ENCODE measurements at places on chromosomes 2 and 18. TPM values are rescaled to one million over a fixed set of nuclear protein-coding genes. Genes with fewer than 3 reads are reported as not detected.

DNA sequence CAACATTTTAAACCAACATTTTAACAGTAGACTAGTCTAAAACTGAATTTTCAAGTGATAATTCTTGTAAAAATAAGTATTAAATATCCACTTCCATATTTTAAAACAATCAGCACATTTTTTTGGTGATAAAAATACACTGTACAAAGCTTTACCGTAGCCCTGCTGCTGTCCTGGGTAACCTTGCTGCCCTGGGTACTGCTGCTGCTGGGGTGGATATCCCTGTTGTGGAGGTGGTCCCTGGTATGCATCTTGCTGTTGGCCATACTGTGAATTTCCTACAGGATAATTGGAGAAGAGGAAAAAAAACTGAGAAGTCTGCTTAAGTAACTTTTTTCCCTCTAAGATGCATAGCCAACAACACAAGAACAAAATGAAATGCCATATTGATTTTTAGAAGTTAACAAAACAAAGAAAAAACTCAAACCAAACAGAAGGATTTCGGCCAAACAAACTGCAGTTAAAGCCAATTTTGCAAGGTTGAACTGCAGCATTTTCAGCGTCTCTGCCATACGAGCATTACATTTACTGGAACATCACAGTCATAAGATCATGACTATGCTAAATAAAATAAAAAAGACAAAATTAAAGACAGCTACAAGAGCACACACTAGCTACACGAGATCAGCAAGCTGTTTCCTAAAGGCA lies 55.4 kb downstream of the SS18 start:
- no peak overlapping the region for H3K4me3 ChIP-seq
- H3K27ac ChIP-seq, result no peak overlapping the region
- peaks cover 87% of the 10 kb centered on the region for H3K36me3 ChIP-seq
- DNase-seq, result no peak
- no peaks in the 10 kb centered on the region for H3K4me1 ChIP-seq
- no peaks in the 10 kb centered on the region for H3K27me3 ChIP-seq

GALR1 gene
- not detected for total RNA-seq

TMEM169 gene
- 0.40 TPM for total RNA-seq

DNA sequence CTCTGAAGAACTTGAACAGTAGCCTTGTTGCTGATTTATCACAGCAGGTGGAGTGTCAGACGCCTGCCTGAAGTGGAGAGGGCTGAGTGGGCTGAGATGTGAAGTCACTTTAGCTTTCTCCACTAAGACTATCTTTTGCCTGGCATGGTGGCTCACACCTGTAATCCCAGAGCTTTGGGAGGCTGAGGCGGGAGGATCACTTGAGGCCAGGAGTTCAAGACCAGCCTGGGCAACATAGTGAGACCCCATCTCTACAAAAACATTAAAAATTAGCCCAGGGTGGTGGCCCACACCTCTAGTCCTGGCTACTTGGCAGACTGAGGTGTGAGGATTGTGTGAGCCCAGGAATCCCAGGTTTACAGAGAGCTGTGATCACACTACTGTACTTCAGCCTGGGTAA lies 60.6 kb upstream of the TTC39C start:
- H3K27ac ChIP-seq, result no peak overlapping the region
- H3K4me3 ChIP-seq, result no peak overlapping the region
- H3K36me3 ChIP-seq, result no peaks in the 10 kb centered on the region
- H3K27me3 ChIP-seq, result peaks cover 2% of the 10 kb centered on the region
- H3K4me1 ChIP-seq, result no peaks in the 10 kb centered on the region

- H3K27me3 ChIP-seq, result no peaks in the 10 kb centered on the region
- peak overlapping the region; percentile 96 for H3K27ac ChIP-seq
- H3K36me3 ChIP-seq, result peaks cover 21% of the 10 kb centered on the region
- DNase-seq, result no peak
Observed at GRCh38 chr2:32011485-32011960, 715 bp upstream of the MEMO1 start.

GRCh38 chr18:48600456-48601090 lies 61.7 kb downstream of the CTIF start:
- no peaks in the 10 kb centered on the region for H3K27me3 ChIP-seq
- no peak overlapping the region for H3K27ac ChIP-seq
- no peaks in the 10 kb centered on the region for H3K36me3 ChIP-seq

TMSB10 gene
- total RNA-seq, result 1,069 TPM

DNA sequence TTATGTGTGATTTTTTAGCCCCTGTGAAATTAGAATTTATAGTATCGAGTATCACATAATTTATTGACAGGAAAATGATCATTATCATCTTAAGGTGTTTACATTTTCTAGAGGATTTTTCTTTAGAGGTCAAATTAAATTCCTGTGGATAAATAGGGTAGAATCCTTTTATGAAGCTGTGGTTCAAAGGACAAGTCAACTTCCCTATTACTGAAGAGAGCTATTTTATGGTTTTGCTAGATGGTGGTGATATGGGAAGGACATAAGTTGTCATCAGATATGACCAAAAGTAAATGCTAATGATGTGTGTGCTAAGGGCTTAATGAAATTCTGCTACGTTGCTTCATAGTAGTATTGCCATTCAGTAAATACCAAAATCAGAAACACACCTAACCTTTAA lies 80.1 kb downstream of the EML4 start:
- peaks cover 42% of the 10 kb centered on the region for H3K4me1 ChIP-seq
- no peak for DNase-seq
- H3K27me3 ChIP-seq, result no peaks in the 10 kb centered on the region
- peak overlapping the region; percentile 26 for H3K27ac ChIP-seq

DNA sequence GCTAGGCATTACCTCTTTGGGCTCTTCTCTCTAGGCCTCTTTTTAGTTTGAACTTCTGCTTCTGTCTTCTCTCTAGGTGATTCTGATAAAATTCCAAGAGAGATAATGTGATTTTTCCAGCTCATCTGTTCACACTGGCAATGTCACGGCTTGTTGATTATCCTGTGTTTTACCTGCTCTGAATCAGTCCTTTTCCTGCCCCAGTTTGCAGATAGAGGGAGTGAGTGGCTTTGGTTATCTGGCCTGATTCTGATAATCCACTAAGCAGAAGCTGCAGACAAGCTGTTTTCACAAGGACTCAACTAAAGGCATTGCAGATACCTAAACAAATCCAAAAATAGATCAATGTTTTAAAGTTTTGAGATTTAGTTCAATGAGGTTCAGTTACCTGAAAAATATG lies 111.9 kb downstream of the DCC start:
- no peaks in the 10 kb centered on the region for H3K4me1 ChIP-seq
- no peaks in the 10 kb centered on the region for H3K36me3 ChIP-seq
- no peak overlapping the region for H3K27ac ChIP-seq
- H3K27me3 ChIP-seq, result no peaks in the 10 kb centered on the region
- H3K4me3 ChIP-seq, result no peak overlapping the region

DNA sequence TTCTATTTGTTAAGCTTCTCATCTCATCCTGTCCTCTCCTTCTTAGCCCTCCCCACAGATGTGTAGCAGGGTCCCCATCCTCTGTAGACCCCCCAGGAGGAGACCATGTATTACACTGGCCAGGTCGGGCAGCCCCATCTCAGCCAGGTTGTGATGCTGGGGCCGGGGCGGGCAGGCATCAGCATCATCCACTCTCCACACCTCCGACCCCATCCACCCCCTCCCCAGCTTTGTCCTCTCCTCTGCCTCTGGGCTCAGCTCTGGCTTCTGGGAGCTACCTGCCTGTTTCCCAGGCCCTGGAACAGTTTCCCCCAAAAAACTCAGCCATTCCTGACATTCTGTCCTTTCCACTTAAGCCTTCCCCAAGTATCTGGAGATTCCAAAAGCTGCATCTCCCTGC lies 49.2 kb downstream of the GBX2 start:
- no peak overlapping the region for H3K4me3 ChIP-seq
- no peaks in the 10 kb centered on the region for H3K27me3 ChIP-seq
- H3K36me3 ChIP-seq, result no peaks in the 10 kb centered on the region
- no peaks in the 10 kb centered on the region for H3K4me1 ChIP-seq
- no peak for DNase-seq

DNA sequence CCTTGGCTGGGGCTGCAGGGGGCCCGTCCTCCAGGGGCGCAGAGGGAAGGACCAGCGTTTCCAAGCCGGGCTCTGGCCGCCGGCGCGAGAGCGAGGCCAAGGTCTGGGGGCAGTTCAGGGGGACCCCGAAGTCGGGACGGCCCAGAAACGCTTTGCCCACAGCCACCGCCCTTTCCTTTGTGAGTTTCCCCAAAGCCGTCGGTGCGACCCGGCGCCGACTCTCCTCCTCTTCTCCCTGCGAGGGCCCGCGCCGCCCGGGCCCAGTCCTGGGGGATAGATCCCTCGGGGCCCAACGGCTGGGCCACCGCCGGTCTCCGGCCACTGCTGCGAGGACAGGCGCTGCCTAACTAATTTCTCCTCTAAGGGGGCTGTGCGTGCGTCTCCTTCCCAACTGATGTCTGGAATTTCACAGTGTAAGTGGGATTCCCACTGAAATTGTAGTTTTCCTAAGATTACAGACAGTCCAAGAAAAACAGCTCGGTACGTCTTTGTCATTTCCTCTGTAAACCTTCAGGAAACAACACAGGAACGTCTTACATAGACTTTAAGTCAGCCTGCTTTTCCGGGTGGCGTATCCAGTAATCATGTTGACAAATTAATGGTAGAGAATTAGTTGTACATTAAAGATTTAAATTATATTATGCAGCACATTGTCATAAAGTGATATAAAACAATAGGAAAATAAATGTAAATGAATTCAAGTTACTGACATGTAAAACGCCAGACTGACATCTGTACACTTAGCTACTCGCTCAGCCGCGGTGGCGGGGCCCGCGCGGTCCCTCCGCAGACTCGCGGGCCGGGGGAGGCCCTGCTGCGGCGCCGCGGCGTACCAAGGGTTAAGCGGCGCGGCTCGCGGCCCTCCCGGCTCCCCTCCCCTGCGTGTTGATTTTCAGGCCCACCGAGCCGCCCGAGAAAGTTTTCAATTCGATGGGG lies 139.4 kb upstream of the SIX3 start:
- H3K4me3 ChIP-seq, result peak overlapping the region; percentile 74
- H3K27me3 ChIP-seq, result peaks cover 79% of the 10 kb centered on the region
- no peaks in the 10 kb centered on the region for H3K36me3 ChIP-seq
- H3K4me1 ChIP-seq, result peaks cover 23% of the 10 kb centered on the region
- no peak for DNase-seq

EPB41L3 gene
- total RNA-seq, result 0.73 TPM

GRCh38 chr2:204591225-204591624 lies 46.0 kb downstream of the PARD3B start:
- no peak overlapping the region for H3K27ac ChIP-seq
- H3K4me1 ChIP-seq, result no peaks in the 10 kb centered on the region
- H3K36me3 ChIP-seq, result no peaks in the 10 kb centered on the region
- DNase-seq, result no peak
- no peak overlapping the region for H3K4me3 ChIP-seq

SLC25A52 gene
- total RNA-seq, result not detected

GRCh38 chr2:74845991-74846390 lies 12.1 kb downstream of the HK2 start:
- H3K36me3 ChIP-seq, result no peaks in the 10 kb centered on the region
- no peak overlapping the region for H3K4me3 ChIP-seq
- H3K27me3 ChIP-seq, result no peaks in the 10 kb centered on the region
- H3K27ac ChIP-seq, result no peak overlapping the region

GRCh38 chr18:79937103-79937860 lies 14.2 kb downstream of the SLC66A2 start:
- peaks cover 2% of the 10 kb centered on the region for H3K4me1 ChIP-seq
- no peaks in the 10 kb centered on the region for H3K27me3 ChIP-seq
- peaks cover 98% of the 10 kb centered on the region for H3K36me3 ChIP-seq
- DNase-seq, result no peak

CRYGD gene
- total RNA-seq, result not detected

DNA sequence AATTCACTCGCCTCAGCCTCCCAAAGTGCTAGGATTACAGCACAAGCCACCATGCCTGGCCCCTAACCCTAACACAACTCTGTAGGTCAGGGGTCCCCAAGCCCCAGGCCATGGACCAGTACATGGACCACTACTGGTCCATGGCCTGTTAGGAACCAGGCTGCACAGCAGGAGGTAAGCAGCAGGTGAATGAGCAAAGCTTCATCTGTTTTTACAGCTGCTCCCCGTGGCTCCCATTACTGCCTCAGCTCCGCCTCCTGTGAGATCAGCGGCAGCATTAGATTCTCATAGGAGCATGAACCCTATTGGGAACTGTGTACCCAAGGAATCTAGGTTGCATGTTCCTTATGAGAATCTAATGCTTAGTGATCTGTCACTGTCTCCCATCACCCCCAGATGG lies 201.7 kb downstream of the NRP2 start:
- H3K36me3 ChIP-seq, result no peaks in the 10 kb centered on the region
- no peak overlapping the region for H3K27ac ChIP-seq
- no peaks in the 10 kb centered on the region for H3K4me1 ChIP-seq
- DNase-seq, result no peak

DNA sequence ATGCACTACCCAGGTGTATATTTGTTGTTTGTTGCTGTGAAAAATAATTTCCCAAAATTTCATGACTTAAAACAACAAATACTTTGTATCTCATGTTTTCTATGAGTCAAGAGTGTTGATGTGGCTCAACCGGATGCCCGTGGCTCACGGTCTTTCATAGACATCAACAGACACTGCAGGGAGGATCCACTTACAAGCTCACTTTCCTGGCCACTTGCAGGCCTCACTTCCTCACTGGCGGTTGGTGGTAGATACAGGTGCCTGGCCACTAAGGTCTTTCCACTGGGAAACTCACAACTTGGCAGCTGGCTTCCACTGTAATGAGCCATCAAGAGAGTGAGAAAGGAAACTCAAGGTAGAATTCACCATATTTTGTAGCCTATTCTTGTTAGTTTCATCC lies 662.9 kb downstream of the IRS1 start:
- no peak for DNase-seq
- H3K27ac ChIP-seq, result peak overlapping the region; percentile 5
- no peak overlapping the region for H3K4me3 ChIP-seq
- peaks cover 15% of the 10 kb centered on the region for H3K4me1 ChIP-seq
- H3K36me3 ChIP-seq, result no peaks in the 10 kb centered on the region
- no peaks in the 10 kb centered on the region for H3K27me3 ChIP-seq

- H3K27ac ChIP-seq, result no peak overlapping the region
- no peak for DNase-seq
- H3K4me1 ChIP-seq, result no peaks in the 10 kb centered on the region
- peaks cover 3% of the 10 kb centered on the region for H3K27me3 ChIP-seq
- H3K36me3 ChIP-seq, result no peaks in the 10 kb centered on the region
Observed at GRCh38 chr2:10278029-10278762, 24.5 kb upstream of the HPCAL1 start.

DNA sequence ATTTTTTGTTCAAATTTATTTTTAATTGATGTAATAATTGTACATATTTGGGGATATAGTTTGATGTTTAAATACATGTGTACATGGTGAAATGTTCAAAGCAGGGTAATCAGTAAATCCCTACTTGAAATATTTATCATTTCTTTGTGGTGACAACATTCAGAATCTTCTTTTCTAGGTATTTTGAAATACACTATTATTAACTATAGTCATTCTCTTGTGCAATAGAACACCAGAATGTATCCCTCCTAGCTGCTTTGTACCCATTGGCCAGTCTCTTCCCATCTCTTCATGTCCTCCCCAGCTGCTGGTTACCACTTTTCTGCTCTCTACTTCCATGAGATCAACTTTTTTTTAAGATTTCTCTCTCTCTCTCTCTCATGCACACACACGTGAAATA lies 126.5 kb downstream of the ZNF407 start:
- H3K27ac ChIP-seq, result no peak overlapping the region
- H3K4me1 ChIP-seq, result peaks cover 31% of the 10 kb centered on the region
- no peaks in the 10 kb centered on the region for H3K27me3 ChIP-seq
- peaks cover 34% of the 10 kb centered on the region for H3K36me3 ChIP-seq
- H3K4me3 ChIP-seq, result no peak overlapping the region

GRCh38 chr2:62140426-62141141 lies 55.3 kb upstream of the B3GNT2 start:
- DNase-seq, result no peak
- H3K36me3 ChIP-seq, result peaks cover 7% of the 10 kb centered on the region

TTN gene
- 33.3 TPM for total RNA-seq

Measured in activated B cell treated with CpG ODN at 0.5 μM for 24 hours (primary cell).